K562 (cell line): ENCODE measurements at places on chromosomes 13 and 19. TPM values are rescaled to one million over a fixed set of nuclear protein-coding genes. Genes with fewer than 3 reads are reported as not detected.
A peak's percentile ranks its signal among the peaks of the same experiment; 100 is the strongest.

DNA sequence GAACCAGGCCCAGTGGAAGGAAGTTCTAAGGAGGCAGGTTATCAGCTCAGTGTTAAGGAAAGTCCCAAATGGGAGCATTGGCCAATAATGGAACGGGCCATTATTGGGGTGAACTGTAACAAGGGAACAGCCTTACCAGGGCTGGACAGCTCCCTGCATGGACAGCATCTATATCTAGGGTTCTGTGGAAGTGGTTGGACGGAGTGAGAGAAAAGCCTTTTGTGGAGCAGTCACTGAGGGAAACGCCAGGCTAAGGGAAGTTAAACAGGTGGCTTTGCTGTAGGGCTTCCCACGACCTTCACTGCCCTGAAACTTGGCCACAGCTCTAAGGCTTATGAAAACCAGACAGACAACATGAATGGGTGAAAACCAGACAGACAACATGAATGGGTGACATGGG is 17.0 kb downstream of the POU2F2 start:
- DNase-seq, result no peak

GRCh38 chr19:57719424-57719823 is 8.0 kb downstream of the ZNF671 start:
- DNase-seq, result no peak

- DNase-seq, result no peak
Observed at GRCh38 chr13:60258349-60258748, 94.6 kb upstream of the DIAPH3 start.

DNA sequence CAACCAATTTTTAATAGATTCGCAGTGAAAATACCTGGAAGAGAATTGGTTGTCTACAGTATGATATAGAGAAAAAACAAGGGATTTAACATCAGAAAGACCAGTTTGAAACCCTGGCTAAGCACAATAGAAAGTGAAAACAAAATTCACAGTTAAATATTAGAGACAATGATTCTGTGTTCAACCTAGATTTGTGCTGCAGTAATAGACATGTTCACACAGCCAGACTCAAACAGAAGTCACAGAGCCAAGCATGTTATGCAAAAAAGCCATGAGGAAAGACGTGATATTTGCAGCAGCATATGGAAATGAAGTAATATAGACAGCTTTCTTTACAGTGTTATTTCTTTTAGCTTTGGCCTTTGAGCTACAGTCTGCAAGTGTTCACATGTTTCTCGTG is 48.1 kb downstream of the SCEL start:
- no peak for DNase-seq

GRCh38 chr19:54299126-54299498 is 13.9 kb downstream of the LILRA5 start:
- no peak for DNase-seq

- no peak for DNase-seq
Observed at GRCh38 chr13:47000165-47000564, 103.3 kb upstream of the HTR2A start.

- DNase-seq, result no peak
Observed at GRCh38 chr13:73625562-73626339, 508.5 kb downstream of the KLF12 start.

GRCh38 chr13:37715606-37716015 is 117.0 kb upstream of the POSTN start:
- DNase-seq, result no peak

GRCh38 chr19:7926727-7927604 is 1.0 kb upstream of the CTXN1 start:
- DNase-seq, result no peak

DNA sequence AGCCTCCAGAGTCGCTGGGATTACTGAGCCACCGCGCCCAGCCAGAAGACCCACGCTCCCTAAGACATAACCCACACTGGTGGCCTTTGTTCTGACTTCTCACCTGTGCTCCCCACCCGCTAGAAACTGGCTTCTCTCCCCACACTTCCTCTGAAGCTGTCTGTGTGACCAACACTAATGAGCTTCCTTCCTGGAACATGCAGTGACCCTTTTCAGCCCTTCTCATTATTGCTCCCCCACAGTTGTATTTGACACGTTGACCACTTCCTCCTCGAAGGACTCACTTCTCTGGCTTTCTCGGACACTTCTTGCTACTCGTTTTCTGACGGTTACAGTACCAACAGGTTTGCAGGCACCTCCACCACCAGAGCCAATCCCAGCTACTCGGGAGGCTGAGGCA is 10.9 kb downstream of the NCR1 start:
- DNase-seq, result no peak

DNA sequence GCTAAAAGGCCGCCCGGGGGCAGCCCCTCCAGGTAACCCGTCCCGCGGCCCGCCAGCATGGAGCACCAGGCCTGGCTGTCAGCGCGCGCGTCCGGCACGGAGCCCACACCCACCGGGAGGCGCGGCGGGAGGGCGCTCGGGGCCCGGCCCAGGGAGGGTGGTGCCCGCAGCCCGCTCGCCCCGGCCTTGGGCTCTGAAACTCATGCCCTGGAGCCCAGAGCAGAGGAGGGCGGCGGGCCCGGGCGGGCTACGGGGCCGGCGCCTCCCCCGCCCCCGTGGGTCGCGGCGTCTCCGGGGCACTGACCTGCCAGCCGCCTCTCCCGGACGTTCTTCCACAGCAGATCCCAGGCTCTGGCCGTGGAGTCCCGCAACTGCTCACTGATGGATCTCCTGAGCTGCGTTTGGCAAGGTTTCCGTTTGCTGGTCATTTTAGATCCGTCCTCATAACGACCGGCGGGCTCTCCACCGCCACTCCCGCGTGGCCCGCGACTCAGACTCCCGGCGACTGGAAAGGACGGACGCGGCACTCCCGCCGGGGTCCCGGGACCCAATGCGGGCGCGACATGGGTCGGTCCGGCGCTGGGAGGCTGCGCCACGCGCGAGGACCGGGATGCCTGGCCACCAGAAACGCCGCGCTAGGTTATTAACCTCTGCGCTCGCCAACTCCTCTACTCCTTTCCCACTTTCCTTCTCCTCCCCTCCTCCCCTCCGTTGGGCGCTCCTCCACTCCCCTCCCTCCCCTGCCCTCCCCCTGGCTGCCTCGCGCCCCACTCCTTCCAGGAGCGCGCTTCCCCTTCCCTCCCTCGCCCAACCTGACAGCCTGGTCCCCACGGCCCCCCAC is 64.7 kb upstream of the STARD13 start:
- no peak for DNase-seq

DNA sequence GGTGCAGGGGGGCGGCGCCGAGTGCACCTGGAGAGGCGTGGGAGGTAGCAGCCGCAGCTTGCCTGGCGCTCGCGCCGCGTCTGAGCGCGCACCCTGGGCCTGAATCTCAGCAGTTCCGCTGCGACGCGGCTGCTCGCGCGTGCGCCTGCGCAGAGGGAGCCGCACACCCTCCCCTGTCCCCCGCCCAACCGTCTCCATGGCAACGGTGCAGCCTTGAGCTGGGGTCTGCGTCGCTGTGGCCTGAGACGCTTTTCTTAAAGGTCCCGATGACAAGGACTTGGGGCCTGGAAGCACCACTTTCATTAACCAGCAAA is at the start of gene PNMA8B:
Gene PNMA8B, minus strand, starts transcription at position 82 of the 314 bp plus-strand sequence. CDS start 402 bp downstream, outside the sequence.
- DNase-seq, result peak; percentile 84

- DNase-seq, result no peak
Observed at GRCh38 chr19:2888731-2889224, 11.9 kb upstream of the ZNF57 start.

- peak; percentile 59 for DNase-seq
Observed at GRCh38 chr19:51689751-51690453, 3.2 kb upstream of the SPACA6 start.

Gene ADGRE2
- total RNA-seq, result 15.6 and 17.3 TPM in 2 replicates

Gene TJP3
- total RNA-seq, result 0.92 and 2.4 TPM in 2 replicates

Gene ERICH6B
- not detected in 2 replicates for total RNA-seq

Gene TTC9B
- total RNA-seq, result not detected in 2 replicates

Gene CEBPA
- 0.49 and 0.53 TPM in 2 replicates for total RNA-seq
